ENCODE measurements at places on chromosomes 4 and X.
A peak's percentile ranks its signal among the peaks of the same experiment; 100 is the strongest.

GRCh38 chr4:57494821-57495220 is 384.6 kb upstream of the IGFBP7 start:
- DNase-seq: no peak

DNA sequence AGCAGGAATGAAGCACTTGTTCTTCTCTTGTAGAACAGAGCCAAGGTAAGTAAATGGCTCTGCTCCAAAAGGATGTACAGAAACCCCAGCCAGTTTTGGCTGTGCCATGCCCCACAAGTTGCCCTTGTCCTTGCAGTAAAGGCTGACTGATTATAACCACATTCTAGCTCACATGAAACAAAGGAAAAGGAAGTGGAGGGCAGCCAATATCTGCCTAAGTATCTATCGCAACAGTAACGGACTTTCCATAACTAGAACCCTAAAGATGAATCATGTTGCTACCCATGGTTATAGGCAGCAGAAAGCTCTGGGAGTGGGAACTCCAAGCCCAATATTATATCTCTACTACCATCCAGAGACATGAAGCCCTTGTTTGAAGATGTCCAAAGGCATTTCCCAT is 95.7 kb downstream of the COMMD8 start:
- DNase-seq: no peak

DNA sequence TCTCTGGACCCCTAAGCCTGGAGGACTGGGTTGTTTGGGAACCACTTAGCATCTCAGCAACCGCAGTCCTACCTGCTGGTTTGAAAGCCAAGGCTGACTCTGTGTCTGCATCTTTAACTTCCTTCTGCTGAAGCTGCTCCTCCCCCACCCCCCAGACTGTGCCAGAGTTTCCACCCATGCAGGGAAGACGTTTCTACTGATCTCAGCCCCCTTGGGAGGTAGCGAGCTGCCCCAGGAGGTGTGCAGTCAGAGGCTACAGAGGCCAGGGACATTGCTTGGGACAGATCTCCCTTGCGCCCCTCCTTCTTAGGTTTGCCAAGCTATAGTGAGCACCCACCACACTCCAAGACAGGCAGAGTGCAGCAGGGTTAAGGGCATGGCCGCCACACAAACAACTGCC is 4.7 kb upstream of the FATE1 start:
- DNase-seq: no peak

- DNase-seq: no peak
Observed at GRCh38 chrX:40418146-40418812, 162.5 kb upstream of the ATP6AP2 start.

DNA sequence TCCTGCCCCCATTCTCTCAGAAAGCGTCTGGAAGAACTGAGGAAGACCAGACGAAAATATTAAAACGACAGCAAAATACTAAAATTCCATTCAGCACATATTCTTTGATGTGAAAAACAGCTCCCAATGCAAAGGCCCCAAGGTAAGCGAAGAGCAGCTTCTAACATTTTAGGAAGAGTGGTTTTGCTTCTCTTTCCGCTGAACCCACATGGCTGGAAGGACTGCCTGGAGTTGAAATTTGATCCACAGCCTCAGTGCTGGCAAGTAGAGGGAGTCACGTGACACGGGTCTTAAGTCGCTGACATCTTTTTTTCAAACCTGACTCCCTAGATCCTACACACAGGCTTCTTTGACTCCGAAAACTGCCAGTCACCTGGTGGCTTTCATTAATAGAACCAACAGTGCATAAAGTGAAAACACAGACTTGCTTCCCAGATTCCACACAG is at the start of gene FAM13A:
FAM13A (minus strand) TSS at position 233 of the 446 bp plus-strand sequence; CDS start at position 12, 221 bp downstream.
- peak; percentile 2 for DNase-seq

GRCh38 chrX:123923211-123923610 is 38.3 kb upstream of the STAG2 start:
- no peak for DNase-seq

DNA sequence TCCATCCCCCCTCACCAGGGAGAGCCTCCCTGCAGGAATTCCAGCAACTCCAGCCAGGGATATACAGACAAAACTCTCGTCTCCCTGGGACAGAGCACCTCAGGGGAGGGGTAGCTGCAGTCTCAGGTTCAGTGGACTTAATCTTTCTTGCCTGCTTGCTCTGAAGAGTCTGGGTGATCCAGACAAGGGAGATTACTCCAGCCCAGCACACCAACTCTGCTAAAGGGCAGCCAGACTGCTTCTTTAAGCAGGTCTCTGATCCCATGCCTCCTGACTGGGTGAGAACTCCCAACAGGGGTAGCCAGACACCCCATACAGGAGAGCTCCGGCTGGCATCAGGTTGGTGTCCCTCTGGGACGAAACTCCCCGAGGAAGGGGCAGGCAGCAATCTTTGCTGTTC is 888.7 kb downstream of the RAB28 start:
- no peak for DNase-seq

DNA sequence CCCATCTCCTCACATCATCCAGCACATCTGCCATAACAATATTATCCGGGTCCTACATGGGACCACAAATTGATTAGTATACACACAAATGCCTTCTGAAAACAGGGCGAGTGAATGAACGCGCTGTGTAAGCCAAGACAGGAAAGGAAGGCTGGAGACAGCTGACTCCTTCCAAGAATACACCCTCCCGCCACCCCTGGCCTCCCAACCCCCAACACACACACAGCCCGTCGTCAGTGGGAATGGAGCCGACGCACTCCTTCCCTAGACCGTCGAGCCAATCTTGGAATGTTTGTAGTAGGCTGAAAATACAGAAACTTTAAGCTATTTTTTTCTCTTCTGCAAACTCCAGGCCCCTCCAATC is 319 bp upstream of the MAGEH1 start:
- no peak for DNase-seq
